ENCODE measurements at places on chromosomes 6 and 20.
A peak's percentile ranks its signal among the peaks of the same experiment; 100 is the strongest.

DNA sequence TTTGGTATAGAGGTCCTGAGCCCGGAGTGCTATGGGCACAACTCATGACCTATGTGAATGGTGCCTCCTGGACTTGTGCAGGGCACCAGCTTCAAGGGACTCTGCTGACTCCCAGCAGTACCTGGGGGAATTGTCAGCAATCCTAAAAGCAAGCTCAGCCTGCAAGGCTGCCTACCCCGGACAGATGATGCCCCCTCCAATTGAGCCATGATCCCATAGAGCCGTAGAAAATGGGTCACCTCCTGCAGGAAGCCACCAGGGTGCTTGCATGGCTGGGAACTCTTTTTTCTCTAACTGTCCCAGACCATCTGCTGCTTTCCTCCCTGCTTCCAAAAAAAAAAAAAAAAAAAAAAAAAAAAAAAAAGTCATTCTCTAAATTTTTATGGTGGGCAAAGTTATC lies 12.9 kb upstream of the PRND start:
- DNase-seq: no peak

GRCh38 chr6:114280239-114280982 lies 62.4 kb downstream of the HS3ST5 start:
- DNase-seq: no peak

DNA sequence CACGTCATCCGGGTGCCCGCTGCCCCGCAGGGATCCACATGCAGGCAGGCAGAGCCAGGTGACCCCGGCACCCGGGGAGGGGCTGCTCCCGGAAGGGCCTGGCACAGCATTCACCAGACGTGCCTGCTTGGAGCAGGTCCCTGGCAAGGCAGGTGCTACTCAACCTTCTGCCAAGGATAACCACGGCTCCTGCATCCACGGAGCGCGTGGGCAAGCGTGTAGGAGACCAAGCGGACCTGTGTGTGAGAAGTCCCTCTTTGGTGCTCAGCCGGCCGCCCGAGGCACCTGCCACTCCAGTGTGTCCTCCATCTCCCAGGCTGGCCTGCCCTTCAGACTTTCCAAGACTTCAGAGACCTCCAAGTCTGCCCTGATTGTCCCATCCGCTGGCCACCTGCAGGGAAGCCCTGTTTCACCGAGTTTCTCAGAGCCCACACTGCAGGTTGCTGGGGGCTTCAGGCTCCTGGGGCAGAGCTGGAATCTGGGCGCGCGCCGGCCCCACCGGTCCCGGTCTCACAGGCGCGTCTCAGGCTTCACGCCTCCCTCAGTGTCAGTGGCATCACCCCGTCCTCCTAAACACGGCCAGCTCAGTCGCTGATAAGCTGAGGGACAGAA lies 124.3 kb downstream of the DLL1 start:
- no peak for DNase-seq

DNA sequence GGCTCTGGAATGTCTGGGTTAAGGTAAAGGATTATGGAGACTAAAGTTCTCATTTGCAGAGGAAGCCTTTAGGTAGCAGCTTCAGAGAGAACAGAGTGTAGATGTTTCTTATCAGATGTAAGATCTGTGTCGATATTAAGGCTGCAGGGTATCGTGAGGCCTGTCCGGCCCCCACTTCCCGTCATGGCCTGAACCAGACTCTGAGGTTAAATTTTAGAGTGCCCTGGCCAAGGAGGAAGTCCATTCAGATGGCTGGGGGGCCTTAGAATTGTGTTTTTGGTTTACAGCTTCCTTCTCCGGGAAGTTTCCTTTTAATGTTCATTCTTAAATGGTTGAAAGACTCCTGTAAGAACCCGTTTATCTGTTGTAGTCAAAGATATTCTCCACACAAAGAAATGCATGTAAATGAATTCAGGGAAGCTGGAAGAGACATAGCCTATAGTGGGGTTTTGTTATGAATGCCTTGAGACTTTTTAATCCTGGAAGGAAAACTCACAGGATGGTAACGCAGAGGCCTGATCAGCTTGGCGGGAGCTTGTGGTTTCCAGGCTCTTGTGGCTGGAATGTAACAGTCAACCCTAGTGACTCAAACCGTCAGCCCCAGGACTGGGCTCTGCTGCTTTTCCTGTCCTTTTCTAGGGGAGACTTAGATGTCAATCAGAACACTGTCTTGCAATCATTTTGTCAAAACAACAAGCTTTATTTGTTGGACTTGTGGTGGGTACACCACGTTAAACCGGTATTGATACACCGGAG lies 34.7 kb downstream of the KIF25 start:
- no peak for DNase-seq

DNA sequence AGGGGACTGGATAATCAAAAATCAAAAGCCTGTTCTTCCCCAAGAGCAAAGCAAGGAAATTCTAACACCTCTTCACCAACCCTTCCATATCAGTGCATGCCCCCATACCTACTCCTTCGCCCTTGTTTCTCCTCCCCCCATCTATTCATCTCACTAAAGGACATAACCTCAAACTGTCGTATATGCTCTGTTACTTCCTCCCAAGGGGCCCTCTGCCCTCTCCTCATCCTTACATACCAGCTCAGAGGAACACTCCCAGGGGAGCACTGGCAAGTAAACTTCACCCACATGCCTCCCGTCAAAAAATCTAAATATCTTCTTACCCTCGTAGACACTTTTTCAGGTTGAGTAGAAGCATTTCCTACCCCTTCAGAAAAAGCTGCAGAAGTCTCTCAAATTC lies 9.4 kb upstream of the ADTRP start:
- no peak for DNase-seq

- no peak for DNase-seq
These were observed 82.3 kb upstream of the MPC1 start for GRCh38 chr6:166465003-166465399.

- no peak for DNase-seq
These were observed 409.6 kb upstream of the EPHA7 start for GRCh38 chr6:93829009-93829408.

DNA sequence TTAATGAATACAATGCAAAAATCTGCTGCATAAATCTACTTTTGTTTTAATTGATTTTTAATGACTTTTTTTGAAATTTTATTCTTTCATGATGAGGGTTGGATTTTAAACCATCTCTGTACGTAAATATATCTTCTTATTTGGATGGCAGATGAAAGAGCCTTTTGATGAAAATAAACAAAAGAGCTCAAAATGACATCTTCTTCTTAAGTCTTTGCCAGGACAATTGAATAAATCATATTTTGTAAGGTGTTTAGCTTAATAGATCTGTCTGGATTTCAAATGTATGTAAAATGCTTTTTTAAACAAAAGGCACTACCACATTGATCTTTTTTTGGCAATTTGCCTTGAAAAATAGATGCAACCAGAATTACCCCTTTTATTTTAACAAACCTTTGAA lies 39.3 kb downstream of the KIF6 start:
- DNase-seq: no peak

- no peak for DNase-seq
These were observed 30.5 kb upstream of the RHAG start for GRCh38 chr6:49666930-49667757.

- DNase-seq: no peak
These were observed 1.3 kb downstream of the EPPIN start for GRCh38 chr20:45545754-45546453.

GRCh38 chr6:39282774-39283173 lies 31.4 kb downstream of the KCNK17 start:
- DNase-seq: no peak

DNA sequence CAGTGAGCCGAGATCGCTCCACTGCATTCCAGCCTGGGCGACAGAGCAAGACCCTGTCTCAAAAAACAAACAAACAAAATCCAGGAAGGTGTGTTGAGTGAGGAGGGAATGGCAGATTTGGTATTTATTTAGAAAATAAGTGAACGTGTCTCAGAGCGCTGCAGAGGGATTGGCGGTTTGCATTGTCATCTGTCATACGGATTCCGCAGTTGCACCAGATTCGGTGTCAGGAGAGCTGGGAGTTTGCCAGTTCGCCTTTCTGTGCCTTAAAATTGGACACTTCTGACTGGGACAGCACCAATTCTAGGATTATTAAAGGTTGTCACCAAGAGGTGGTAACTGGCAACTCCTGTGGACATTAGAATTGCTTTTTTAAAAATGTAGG lies 912 bp downstream of the SNRNP48 start:
- DNase-seq: no peak

- no peak for DNase-seq
These were observed 8.6 kb downstream of the IPCEF1 start for GRCh38 chr6:154347981-154348380.

DNA sequence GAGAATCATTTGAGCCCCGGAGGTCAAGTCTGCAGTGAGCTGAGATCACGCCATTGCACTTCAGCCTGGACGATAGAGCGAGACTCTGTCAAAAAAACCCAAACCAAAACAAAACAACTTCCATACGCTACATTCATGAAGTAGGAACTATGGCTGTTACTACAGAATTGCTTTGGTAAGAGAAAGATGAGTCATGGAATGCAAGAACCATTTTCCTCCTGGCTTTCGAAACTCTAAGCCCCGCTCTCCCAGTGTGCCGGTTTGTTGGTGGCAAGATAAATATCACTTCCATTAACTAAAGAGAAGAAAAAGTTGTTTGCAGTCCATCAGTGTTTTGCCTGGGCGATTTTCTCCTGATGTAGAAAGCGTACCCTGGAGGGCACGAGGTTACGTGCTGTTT lies 61.3 kb downstream of the ZDHHC14 start:
- DNase-seq: no peak

DNA sequence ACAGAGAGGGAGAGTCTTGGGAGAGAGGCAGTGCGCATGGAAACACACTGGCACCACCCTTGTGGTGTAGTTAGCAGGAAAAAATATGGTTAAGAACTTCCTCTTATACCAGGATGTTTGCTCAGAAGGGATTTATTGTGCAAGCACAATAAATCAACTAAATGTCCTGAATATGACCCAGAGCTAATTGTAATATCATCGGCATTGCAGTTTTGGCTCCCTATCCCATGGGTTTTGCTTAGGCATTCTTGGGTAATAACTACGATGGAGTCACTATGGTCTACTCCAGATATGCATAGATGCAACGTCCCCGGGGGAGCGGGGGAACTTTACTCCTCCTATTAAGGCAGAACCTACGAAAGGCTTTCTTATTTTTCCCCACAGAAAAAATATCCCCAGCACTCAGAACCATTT lies 751.6 kb downstream of the EYS start:
- no peak for DNase-seq

- DNase-seq: no peak
These were observed 9.0 kb upstream of the SLA2 start for GRCh38 chr20:36655004-36655403.

GRCh38 chr20:46928580-46929132 lies 34.0 kb downstream of the EYA2 start:
- DNase-seq: no peak

GRCh38 chr6:8017276-8017701 lies 46.9 kb downstream of the BLOC1S5 start:
- DNase-seq: no peak

DNA sequence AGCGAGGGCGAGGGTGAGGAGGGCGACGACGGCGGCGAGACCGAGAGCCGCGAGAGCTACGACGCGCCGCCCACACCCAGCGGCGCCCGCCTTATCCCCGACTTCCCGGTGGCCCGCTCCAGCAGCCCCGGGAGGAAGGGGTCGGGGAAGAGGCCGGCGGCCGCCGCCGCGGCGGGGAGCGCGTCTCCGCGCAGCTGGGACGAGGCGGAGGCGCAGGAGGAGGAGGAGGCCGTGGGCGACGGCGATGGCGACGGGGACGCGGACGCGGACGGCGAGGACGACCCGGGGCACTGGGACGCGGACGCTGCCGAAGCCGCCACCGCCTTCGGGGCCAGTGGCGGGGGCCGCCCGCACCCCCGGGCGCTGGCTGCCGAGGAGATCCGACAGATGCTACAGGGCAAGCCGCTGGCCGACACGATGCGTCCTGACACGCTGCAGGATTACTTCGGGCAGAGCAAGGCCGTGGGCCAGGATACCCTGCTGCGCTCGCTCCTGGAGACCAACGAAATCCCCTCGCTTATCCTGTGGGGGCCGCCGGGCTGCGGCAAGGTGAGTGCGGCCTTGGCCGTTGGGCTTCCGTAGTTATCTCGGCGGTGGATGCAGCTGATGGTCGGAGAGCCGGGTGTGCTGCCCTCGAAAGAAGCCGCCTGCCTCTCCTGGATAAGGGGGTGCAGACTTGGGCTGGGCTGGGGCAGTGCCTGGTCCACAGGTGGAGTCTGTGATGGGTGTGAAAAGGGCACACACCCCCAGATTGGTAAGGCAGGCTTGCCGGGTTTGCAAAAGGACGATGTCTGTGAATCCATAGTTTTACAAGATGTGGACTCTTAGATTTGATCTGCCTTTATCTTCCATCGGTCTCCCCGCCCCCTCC lies 938 bp downstream of the WRNIP1 start:
- DNase-seq: no peak

DNA sequence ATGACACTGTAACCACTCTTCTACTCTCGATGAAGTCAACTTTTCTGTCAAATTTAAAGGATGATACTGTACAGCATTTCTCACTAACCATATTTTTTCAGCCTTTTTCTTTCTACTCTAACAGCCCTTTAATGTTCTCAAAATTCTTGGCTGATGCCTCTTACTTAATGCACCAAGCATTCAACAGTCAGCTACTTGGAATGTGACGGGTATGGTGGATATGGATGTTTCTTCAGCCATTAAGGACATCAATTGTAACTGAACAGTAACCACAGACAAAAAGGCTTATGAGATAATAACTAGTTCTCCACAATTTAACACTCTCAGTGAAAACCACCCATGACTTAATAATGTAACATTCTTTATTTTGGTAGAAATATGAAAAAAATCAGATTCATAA lies 467.2 kb upstream of the ZNF337 start:
- DNase-seq: no peak

DNA sequence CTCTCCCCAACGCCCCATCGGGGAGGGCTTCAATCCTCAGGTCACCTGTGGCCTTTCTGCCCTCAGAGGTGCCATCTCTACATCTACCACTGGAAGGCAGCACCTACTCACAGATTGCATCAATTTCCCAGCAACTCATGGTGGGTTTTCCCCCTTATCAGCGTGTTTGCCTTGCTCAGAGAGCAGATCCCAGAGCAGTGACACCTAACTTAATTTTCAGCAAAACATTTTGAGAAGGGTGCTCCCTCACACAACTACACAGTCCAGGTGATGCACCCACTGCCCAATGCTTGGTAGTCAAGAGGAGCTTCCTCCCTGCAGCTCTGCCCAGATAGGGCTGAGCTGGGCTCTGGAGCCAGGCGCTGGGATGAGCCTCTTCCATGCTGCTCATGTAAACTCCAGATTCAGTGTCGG lies 48.2 kb downstream of the PLG start:
- no peak for DNase-seq

- no peak for DNase-seq
These were observed 7.7 kb downstream of the ADGRF1 start for GRCh38 chr6:47034421-47034820.

DNA sequence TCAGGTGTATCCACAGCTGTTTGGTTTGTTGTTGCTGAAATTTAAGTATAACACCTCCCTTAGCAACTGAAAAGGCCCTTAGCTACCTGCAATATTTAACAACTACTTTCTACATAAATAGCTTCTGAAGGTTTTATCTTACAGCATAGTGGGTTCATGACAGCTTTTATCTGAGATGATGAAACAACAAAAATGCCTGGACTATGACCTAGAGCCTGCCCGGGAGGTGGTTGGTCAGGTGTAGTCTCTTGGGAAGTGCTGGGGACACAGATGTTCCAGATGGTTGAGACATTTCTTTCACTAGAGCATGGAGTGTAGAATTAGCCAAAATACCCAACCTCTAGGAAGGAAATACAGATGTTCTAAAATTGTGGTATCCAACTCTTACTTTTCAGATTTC lies 705.4 kb downstream of the MAFB start:
- no peak for DNase-seq

- DNase-seq: peak; percentile 82
These were observed 92.6 kb upstream of the CLDN20 start for GRCh38 chr6:155171109-155171746.

GRCh38 chr6:151506761-151507160 lies 12.9 kb downstream of the CCDC170 start:
- no peak for DNase-seq
